ENCODE measurements at places on chromosomes 6 and 20.

- no peaks in the 10 kb centered on the region for H3K36me3 ChIP-seq
- no peak overlapping the region for H3K27ac ChIP-seq
- no peak for DNase-seq
Measured at GRCh38 chr20:40652441-40652987, 36.5 kb downstream of the MAFB start.

DNA sequence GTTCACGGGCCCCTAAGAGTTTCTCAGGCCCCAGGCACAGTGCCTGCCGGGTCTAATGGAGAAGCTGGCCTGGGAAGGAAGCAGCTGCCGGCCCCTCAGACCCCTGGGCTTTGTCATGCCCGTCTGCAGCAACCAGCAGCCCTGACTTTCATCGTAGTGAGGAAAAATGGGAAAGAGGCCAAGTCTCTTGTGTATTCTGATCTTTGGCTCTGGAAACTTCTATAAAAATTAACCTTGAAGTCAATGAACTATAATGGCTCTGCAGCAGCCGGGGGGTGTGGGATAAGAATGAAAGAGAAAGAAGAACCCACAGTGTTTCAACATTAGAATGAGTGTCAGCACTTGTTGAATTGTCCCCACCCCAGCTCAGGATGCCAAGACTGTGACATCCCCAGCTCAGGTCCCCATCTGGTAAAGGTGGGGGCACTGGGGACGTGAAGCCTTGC is 12.9 kb downstream of the TGM2 start:
- H3K4me1 ChIP-seq, result peaks cover 8% of the 10 kb centered on the region
- H3K36me3 ChIP-seq, result no peaks in the 10 kb centered on the region
- no peaks in the 10 kb centered on the region for H3K27me3 ChIP-seq
- no peak for DNase-seq

GRCh38 chr20:42399802-42400201 is 781.6 kb upstream of the CHD6 start:
- H3K36me3 ChIP-seq, result no peaks in the 10 kb centered on the region
- no peak overlapping the region for H3K4me3 ChIP-seq
- H3K27me3 ChIP-seq, result no peaks in the 10 kb centered on the region
- H3K4me1 ChIP-seq, result no peaks in the 10 kb centered on the region
- no peak overlapping the region for H3K27ac ChIP-seq
- DNase-seq, result no peak

DNA sequence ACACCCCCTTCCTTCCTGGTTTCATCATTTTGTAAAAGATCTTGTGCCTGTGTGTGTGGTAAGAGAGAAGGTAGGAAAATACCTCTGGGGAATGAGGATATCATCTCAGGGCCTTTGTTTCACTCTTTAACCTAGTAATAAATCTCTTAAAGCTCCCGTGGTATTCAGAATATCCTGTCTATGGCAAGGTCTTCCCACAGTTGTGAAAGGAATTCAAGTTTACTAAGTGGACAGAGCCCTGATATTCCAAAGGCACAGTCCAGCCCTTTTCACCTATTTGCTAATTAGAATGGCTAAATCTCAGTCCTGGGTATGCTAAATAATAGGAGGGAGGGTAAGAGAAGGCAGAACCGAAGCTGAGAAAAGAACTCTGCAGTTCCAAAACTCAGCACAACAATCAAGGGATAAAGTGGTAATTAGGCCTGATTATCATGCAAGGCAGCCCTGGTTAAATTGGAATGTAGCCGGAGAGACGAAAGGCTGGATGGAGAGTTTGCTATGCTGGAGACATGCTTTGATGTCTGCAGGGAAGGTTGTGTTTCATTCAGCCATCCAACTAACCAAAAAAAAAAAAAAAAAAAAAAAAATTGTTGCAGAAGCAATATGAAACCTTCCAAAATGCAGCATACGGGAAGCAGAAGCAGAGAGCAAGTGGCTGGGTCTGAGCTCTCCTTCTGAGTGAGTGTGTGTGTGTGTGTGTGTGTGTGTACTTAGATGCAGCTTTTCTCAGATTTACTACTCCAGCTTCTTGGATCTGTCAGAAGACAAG is 28.5 kb upstream of the PIM1 start:
- peaks cover 31% of the 10 kb centered on the region for H3K4me1 ChIP-seq
- no peaks in the 10 kb centered on the region for H3K36me3 ChIP-seq
- peak overlapping the region; percentile 71 for H3K27ac ChIP-seq
- no peaks in the 10 kb centered on the region for H3K27me3 ChIP-seq
- no peak overlapping the region for H3K4me3 ChIP-seq

GRCh38 chr6:20349225-20349624 is 52.5 kb upstream of the E2F3 start:
- no peak overlapping the region for H3K27ac ChIP-seq
- no peaks in the 10 kb centered on the region for H3K4me1 ChIP-seq
- H3K27me3 ChIP-seq, result peaks cover 8% of the 10 kb centered on the region

GRCh38 chr20:48632825-48633619 is 194.8 kb downstream of the PREX1 start:
- H3K4me1 ChIP-seq, result no peaks in the 10 kb centered on the region
- no peaks in the 10 kb centered on the region for H3K36me3 ChIP-seq
- H3K27ac ChIP-seq, result no peak overlapping the region
- no peak for DNase-seq

DNA sequence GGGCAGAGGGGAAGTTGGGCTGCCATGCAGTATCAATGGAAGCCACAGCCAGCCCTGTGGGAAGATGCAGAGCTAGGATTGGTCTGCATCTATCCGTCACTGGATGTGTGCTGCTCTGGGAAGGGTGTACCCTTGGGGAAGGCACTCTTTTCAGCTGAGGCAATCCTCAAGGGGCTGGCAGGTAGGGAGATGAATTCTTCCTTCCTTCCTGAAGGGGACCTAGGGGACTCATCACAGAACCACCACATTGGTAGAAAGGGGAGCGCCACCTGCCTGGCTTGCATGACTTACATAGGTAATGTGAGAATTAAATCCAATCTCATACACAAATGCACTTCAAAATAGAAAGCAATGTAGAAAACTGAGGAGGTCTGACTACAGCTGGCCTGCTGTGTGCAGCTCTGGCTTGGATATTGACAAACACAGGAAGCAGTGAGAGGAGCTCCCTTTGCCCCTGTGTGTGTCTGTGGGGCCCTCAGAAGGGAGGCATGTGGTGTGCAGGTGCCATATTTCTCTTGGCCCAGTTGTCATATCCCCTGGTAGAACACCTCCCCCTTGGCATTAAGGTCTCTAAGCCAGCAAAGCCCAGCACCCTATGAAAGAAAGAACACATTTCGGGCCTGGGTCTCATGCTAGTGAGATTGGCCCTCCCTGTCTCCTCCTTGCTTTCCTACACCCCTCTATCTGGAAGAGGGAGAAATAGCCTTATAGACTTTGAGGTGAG is 260.3 kb upstream of the MOCS1 start:
- DNase-seq, result no peak
- no peaks in the 10 kb centered on the region for H3K36me3 ChIP-seq
- no peaks in the 10 kb centered on the region for H3K27me3 ChIP-seq
- H3K4me3 ChIP-seq, result no peak overlapping the region

GRCh38 chr20:13119583-13119982 is 101.5 kb upstream of the ISM1 start:
- DNase-seq, result peak; percentile 47
- no peak overlapping the region for H3K27ac ChIP-seq
- H3K4me3 ChIP-seq, result no peak overlapping the region
- H3K27me3 ChIP-seq, result peaks cover 7% of the 10 kb centered on the region
- no peaks in the 10 kb centered on the region for H3K36me3 ChIP-seq
- H3K4me1 ChIP-seq, result no peaks in the 10 kb centered on the region

GRCh38 chr6:116152620-116153019 is 26.7 kb upstream of the COL10A1 start:
- H3K27ac ChIP-seq, result no peak overlapping the region
- H3K4me3 ChIP-seq, result no peak overlapping the region
- no peak for DNase-seq

DNA sequence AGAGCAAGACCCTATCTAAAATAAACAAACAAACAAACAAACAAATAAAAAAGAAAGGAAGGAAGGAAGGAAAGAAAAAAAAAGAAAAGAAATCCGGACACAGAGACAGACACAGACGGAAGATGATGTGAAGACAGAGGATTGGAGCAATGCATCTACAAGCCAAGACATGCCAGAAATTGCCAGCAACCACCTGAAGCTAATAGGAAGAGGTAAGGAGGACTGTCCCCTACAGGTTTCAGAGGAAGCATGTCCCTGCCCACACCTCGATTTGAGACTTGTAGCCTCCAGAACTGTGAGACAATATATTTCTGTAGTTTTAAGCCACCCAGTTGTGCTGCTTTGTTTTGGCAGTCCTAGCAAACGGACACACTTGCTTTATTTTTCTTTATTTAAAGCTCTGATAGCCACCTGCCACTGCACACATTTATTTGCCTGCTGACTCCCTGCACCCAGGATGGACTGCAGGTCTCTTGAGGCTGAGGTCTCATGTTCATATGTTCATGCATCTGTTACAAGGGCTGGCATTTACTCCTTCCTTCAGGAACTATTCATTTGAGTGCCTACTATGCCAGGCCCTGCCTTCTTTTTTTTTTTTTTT is 20.7 kb upstream of the ZMYND8 start:
- H3K4me3 ChIP-seq, result no peak overlapping the region
- peaks cover 26% of the 10 kb centered on the region for H3K4me1 ChIP-seq
- peak overlapping the region; percentile 85 for H3K27ac ChIP-seq
- no peaks in the 10 kb centered on the region for H3K27me3 ChIP-seq

Measured in Panc1 (cell line).